ENCODE measurements at places on chromosomes 4 and X.

GRCh38 chrX:45765767-45766166 lies 565.1 kb upstream of the DIPK2B start:
- no peak for DNase-seq

- no peak for DNase-seq
Measured at GRCh38 chrX:39022106-39022505, 220.8 kb downstream of the MID1IP1 start.

DNA sequence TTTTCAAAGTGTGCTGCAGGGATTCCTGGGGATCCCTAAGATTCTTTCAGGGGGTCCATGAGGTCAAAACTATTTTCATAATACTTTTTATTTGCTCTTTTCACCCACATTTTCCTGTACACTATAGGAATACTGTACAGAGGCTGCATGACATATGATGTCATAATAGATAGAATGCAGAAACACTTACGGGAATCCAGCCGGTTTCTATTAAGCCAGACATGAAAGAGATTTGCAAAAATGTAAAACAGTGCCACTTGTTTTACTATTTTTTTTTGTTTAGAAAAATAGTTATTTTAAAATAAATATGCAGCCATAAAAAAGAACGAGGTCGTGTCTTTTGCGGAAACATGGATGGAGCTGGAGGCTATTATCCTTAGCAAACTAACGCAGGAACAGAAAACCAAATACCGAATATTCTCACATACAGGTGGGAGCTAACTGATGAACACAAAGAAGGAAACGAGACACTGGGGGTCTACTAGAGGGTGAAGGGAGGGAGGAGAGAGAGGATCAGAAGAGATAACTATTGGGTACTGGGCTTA lies 5.0 kb downstream of the ZFX start:
- DNase-seq: no peak

DNA sequence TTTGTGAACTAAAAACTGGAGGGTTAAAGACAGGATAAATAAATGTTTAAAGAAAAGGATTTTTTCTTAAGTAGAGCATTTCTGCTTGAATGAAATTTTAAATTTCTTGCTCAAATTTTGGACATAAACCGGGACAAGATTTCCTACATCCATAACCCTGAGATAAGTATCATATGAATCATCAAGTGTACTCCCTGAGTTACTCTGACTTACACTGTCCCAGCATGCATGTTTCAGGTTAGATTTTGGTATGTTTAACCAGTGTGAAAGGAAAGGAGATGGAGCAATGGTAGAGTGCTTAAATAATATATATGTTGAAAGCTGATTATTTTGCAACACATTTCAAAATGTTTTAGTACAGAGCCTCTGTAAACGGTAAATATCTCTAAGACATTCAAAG lies 175.2 kb downstream of the ADGRL3 start:
- DNase-seq: no peak

DNA sequence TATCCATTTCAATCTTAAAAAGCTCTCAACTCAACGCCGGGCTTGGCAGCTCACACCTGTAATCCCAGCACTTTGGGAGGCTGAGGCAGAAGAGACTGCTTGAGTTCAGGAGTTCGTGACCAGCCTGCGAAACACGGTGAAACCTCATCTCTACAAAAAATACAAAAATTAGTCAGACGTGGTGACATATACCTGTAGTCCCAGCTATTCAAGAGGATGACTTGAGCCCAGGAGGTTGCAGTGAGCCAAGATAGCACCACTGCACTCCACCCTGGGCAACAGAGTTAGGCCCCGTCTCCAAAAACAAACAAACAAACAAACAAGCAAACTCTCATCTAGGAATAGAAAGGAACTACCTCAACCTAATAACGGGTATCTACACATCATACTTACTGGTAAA lies 50.8 kb downstream of the PTPN13 start:
- no peak for DNase-seq

DNA sequence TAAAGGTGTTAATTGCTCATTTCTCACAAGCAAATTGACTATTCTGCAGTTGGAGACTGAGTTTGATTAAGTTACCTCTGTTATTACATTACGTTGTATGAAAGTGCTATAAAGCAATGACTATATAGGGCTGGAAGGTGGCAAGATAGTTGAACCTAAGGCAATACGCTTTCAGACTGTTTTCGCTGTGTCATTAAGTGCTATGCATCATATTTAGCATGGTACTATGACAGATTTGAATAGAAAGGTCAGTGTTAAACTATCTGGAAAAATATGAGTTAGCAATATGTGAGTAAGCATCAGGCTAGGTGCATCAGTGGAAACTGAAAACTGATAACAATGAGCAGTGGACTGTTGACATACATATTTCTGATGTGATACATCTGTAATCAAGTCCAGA lies 206.0 kb upstream of the ARHGAP24 start:
- no peak for DNase-seq

DNA sequence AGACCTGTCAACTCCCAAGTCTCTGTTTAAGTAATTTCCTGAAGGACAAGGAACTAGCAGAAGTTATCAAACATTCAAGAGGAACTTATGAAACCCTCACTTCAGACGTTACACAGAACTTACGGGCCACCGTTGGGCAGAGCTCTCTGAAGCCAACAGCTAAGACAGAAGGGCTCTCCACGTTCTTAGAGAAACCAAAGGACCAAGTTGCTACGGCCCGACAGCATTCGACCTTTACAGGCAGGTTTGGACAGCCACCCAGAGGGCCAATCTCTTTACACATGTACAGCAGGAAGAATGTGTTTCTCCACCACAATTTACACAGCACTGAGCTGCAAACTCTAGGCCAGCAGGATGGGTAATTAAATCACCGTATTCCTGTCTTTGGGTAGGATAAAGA lies 705.1 kb upstream of the GRID2 start:
- no peak for DNase-seq

All from CD4-positive, alpha-beta T cell treated with Interleukin-4 for 1 hour (primary cell).